ENCODE measurements at places on chromosomes 7 and 10.

DNA sequence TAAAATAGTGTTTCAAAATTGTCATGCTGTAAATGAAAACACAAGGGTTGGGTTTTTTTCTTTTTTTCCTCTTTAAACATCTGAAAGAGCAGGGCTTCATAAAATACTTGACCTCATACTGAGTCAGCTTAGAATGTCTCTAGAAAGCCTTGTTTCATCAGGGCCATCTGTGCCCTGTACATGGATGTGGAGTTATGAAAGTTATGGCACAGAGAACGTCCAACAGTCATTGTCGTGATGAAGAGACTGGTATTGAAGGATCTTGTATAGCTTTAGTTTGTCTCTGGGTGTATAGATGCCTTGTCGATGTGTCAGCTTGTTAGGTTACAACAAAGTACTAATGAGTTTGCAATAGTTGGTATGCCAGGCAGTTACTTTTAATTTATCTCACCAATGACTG lies 127.3 kb downstream of the FAM204A start:
- no peak for DNase-seq

- DNase-seq, result no peak
These were observed 1.5 kb downstream of the UMAD1 start for GRCh38 chr7:7642081-7642480.

DNA sequence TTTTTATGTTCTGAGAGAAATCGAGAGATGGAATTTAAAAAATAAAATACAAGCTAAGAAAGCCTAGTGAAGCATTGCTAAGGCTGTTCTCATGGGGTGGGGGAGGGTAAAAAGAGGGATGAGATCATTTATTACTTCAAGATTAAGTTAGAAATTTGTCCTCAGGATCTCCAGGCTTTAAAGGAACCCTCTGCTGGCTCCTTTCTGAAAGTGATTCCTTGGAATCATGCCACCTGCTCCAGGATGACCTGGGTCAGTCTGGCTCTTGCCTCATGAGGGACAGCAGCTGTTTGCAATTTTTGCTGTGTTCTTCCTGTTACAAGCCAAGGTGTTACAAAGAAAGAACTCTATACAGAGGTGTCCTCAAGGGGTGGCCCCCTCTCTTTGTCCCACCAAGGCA lies 69.8 kb downstream of the CDK1 start:
- DNase-seq, result peak; percentile 20

- DNase-seq, result no peak
These were observed 34.7 kb upstream of the SLC35B4 start for GRCh38 chr7:134351424-134351823.

DNA sequence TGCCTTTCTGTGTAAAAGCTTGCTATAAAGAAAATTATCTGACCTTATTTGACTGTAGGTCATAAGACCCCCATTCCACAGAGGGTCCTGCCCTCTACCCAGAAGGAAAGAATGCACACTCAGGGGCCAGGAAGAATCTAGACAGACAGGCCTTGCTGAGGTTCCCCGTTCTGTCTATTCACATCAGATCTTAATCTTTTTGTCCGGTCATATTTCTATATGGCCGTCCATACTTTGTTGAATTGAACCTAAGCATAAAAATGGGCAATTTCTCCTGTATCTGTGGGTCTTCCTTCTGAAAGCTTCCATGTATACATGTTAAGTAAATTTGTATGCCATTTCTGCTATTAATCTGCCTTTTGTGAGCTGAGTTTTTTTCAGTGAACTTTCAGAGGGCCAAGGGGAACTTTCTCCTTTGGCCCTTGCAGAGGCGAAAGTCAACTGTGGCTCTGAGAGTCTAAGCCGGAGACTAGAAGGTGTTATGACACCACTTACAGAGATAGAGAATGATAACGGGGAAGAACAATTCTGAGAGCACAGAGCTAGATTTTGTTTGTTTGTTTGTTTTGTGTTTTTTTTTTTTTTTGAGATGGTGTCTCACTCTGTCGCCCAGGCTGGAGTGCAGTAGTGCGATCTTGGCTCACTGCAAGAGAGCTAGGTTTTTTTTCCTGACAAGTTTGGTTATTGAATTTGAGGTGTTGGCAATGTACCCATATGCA lies 11.6 kb upstream of the PRKAR2B start:
- DNase-seq, result no peak

- no peak for DNase-seq
These were observed 7.2 kb downstream of the MEOX2 start for GRCh38 chr7:15679306-15679705.

- DNase-seq, result no peak
These were observed 103.9 kb upstream of the LRRC4 start for GRCh38 chr7:128135159-128135514.

DNA sequence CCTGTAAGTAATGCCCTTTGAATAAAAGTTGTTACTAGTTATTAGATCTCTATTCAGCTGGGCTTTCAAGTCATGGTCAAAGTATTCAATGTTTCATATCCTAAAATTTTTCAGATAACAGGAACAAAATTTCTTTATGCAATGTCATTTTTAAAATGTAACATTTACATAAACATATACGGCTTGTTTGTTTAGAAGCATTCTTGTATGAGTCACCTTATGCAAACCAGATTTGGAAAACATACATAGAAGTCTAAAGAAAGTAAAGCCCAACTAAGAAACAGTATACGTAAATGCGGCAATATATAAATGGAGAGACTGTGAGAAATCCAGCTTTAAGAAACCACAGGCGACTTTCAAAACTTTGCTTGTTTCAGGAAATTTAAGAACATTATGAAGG lies 10.5 kb downstream of the TMEM168 start:
- no peak for DNase-seq

DNA sequence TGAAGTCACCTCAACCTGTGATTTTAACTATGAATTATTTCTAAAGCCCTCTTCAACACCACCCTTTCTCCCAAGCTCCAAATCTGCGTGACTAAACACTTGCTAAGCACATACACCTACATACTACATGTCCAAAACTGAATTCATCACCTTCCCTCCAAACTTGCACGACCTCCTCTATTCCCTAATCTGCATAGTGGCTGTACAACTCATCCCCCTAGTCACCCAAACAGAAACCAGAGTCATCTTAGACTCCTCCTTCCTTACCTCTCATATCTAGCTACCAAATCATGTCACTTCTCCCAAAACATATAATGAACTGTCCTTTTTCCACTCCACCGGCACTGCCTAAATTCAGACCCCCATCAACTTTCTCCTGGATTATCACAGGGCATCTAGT lies 16.2 kb downstream of the ARHGAP21 start:
- DNase-seq, result no peak

DNA sequence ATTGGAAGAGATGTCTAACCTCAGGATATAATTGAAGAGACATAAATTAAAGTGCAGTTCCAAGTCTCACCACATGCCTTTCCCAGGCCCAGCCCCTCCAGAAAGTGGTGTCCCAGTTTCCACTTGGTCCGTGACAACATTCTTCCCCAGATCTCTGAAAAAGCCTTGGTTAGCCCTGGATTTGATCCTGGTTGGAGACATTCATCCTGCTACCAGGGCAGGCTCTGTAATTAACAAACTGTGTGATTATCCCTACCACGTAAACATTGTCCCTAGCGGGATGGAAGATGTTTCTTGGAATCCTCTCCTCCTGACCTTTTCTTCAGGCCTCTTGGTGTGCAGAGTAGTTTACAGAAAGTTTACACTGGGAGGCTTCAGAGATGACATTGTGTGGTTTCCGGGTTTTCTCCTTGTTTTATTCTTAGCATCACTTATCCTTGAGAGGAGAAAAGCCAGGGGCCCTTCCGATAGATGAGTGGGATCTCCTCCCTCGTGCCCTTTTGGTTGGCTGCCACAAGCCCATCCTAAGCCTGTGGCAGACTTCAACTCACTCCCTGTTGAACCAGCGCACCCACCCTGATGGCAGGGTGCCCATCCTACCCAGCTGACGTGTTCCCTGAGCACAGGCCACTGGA lies 83.8 kb downstream of the COL13A1 start:
- DNase-seq, result no peak

- DNase-seq, result no peak
These were observed 21.1 kb downstream of the CRPPA start for GRCh38 chr7:16399916-16400892.

DNA sequence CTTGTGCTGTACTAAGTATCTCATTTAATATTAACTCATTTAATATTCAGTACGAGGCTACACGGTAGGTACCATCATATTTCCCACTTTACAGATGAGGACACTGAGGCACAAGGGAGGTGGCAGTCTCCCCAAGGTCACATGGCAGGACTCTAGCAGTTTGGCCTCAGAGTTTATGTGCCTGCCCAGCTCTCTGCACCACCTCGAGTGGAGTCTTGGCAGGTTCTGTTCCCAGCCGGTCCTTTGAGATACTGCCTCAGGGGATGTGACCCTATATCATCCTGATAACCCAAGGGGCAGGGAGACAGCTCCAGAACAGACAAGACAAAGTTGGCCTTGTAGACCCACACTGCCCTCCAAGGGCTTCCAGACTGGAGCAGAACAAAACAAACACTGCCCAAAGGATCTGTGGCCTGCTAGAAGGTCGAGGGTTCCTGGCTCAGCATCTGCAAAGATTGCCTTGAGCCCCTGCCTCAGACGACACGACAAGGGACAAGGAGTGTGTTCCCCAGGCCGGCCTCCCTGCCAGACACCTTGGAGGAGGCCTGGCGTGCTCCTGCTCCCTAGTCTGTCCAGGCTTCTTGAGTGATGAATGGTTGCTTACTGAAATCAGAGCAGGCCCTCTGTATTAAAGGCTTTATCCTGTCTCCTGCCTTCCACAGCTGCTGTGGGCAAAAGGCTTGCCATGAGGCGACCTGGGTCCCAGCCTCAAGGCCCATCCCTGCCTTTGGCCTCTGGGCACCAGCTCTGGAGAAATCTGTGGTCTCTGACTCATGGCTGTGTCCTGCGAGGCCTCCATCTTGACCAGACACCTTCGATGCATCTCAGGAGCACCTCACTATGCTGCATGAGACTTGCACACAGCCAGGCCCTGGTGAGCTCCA lies 3.9 kb upstream of the PWWP2B start:
- no peak for DNase-seq

DNA sequence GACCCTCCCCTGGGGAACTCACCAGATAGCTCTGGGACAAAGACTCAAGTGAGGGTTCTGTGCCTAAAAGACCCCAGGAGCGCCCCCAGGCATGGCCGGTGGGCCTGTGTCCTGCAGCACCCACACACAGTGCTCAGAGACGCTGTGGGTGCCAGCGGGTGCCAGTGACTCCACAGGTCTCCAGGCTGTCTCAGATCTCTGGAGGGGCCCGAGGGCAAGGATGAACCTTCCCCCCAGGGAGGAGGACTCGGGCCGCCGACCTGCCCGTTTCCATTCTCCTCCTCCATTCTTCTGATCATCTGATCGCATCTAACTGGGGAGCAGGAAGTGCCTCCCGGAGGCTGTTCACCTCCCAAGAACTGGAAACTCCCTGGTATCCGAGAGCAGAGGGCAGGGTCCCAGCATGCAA lies 980 bp downstream of the ADAM8 start:
- DNase-seq, result no peak

DNA sequence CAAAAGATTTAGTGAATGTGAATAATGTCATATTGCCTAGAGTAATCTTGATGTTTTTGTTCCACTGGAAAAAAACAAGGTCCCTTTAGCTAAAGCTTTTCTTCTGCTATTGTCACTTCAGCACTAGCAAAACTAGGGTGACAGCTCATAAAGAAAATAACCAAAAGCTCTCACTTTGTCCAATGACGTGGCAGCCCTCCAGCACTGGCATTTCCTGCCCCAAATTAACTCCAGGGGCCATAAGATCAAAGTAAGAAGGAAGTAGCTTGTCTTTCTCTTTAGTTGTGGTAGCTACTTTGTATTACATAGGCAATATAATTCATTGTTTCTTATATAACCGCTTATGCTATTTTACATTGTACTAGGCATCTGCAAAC lies 47.3 kb downstream of the LRRN3 start:
- no peak for DNase-seq

- peak; percentile 11 for DNase-seq
These were observed 138.2 kb downstream of the EBF3 start for GRCh38 chr10:129825826-129826225.

GRCh38 chr7:139744768-139745677 lies 32.8 kb downstream of the HIPK2 start:
- no peak for DNase-seq

GRCh38 chr10:129792864-129793263 lies 171.2 kb downstream of the EBF3 start:
- DNase-seq, result no peak

DNA sequence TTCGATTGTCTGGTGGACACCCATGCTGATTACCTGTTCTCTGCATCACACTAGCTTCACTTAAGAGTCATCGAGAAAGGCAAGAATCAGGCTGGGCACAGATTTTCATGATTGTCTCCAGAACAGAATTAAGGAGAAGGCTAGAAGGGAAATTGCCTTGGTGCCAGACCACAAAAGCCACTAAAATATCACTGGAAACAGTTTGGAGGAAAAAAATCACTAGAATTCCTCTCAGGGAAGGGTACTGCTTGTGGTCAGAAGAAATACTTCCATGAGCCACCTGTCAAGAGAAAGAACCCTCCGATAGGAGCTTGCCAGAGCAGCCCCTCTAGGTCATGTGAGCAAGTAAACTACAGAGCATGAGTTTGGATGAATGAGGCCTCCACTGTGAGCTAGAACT lies 269.3 kb upstream of the TEX47 start:
- no peak for DNase-seq

GRCh38 chr10:98621630-98622029 lies 174.9 kb upstream of the HPS1 start:
- no peak for DNase-seq

- DNase-seq, result peak; percentile 45
These were observed 692 bp downstream of the CARD11 start for GRCh38 chr7:3042861-3043489.

DNA sequence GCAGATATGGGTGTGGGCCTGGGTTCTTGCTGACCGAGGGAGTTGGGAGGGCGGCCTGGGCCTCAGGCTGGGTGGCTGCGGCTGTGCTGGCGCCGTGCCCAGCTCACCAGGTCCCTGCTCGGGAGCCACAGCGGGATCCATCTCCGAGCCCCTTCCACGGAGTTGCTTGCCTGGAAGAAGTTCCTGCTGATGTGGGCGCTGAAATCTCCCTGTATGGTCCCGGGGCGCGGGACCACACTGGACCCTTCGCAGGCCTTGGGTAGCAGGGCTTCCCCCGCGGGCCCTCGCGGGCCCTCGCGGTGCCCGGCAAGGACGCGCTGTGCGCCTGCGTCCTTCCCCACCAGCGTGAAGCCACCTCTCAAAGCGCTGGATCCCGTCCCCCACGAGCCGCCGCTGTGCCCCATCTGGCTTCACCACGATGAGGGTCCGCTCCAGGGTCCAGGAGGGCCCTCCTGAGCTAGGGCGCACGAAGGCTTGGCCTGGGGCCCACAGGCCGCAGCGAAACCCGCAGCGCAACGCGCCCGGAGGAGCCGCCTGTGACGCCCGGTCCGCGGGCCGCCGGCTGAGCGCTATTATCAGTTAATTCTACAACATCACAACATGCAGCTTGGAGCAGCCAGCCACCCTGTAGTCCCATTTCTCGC lies 31.5 kb downstream of the RAB19 start:
- DNase-seq, result no peak

DNA sequence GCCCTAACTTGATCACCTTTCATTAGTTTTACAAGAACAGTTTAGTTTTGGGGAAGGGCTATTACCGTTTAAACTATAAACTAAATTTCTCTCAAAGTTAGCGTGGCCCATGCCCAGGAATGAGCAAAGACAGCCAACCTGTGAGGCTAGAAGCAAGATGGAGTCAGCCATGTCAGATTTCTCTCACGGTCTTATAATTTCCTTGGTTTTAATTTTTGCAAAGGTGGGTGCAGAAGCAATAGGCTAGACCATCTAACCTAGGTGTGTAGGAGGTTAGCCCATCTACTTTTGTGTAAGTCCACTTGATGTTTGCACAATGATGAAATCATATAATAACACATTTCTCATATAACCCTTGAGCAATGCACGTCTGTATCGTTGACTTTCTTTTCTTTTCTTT lies 8.9 kb downstream of the CCL24 start:
- DNase-seq, result no peak

Data from breast epithelium (tissue), 4 donors.